CD4-positive, alpha-beta T cell (primary cell): ENCODE measurements at places on chromosomes 4 and X.

GRCh38 chr4:61427818-61428495, 227.8 kb downstream of the ADGRL3 start:
- no peak for DNase-seq

DNA sequence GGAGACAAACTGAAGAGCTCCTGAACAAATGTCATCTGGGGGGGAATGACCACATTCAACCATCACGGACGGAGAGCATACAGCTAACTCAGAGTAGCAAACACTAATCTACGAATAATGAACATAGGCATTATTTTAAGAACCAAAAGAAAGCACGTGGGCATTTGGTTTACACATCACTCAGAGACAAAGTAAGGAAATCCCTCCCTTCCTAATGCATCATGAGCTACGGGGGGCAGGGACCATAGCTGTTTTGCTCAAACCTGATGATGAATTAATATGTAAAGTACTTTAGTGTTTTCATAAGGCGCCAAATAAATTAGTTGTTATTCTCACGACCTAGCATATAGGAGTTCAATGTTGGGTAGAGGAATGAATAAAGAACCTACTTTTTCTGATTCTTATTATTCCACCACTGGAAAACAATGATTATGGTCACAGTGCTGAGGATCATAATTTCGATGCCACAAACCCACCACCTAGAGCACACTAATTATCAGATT, 11.7 kb upstream of the TMEM156 start:
- DNase-seq: no peak

DNA sequence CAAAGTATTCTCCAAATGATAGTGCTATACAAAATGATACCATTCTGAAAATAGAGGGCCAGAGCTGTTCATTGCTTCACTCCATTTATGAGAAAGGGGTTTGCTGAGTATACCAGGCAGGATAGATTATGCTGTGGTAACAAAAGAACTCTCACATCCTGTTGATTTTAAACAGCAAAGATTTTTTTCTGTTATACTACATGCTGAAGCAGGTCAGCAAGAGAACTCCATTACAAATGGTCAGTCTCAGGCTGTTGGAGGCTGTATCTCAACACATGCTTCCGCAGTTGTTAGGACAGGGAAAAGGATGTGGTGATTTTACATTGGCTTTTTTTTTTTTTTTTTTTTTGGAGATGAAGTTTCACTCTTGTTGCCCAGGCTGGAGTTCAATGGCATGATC, 13.7 kb upstream of the KLHL5 start:
- no peak for DNase-seq

- DNase-seq: no peak
Observed at GRCh38 chrX:25202827-25203226, 187.1 kb upstream of the ARX start.

GRCh38 chr4:51923343-51923742, 80.4 kb downstream of the DCUN1D4 start:
- no peak for DNase-seq
